MCF 10A (cell line): ENCODE measurements at places on chromosomes 11 and 22.
A peak's percentile ranks its signal among the peaks of the same experiment; 100 is the strongest.

GRCh38 chr11:105988197-105988596 lies 33.8 kb downstream of the MSANTD4 start:
- no peak for DNase-seq

- peak; percentile 34 for DNase-seq
These were observed at the start of gene BLID for GRCh38 chr11:122115524-122116379. Gene BLID, minus strand, starts transcription at chr11:122116215. Its CDS starts 293 bp downstream, at chr11:122115922.

- DNase-seq: no peak
These were observed 98.6 kb downstream of the TTC28 start for GRCh38 chr22:28581016-28581415.

GRCh38 chr22:30650508-30651116 lies 15.0 kb downstream of the SLC35E4 start:
- no peak for DNase-seq

DNA sequence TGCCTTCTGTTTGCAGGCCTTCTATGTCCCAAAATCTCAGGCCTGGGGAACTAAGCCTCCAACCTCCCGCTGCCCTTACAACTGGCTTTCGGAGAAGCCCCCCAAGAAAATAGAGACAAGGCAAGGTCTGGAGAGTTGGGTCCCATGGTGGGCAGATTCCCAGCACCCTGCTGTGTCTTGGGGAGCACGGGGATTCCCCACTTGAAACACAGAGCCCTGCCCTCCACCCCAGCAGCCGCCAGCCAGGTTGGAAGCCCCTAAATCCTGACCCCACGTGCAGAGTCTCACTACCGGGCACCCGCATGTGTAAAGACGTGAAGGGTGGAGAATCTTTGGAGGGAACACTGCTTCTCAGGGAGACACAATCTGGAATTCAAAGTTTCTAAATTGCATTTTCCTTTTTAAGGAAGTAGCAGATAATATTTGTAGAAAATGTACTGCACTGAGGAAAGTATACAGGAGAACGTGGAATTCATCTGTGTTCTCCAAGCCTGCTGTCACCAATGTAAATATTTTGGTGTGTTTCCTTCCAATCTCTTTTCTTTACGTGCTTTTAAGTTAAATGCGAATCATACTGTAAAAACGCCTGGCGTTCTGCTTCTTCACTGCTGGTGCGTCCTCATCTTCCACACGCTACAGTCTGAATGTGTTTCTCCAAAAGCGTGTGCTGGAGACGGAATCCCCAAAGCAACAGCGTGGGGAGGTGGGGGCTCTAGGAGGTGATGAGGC lies 220.9 kb downstream of the BRD1 start:
- DNase-seq: no peak

- no peak for DNase-seq
These were observed 138.2 kb downstream of the ETS1 start for GRCh38 chr11:128448981-128449713.
